ENCODE measurements at places on chromosomes 13 and 19. TPM values are rescaled to one million over a fixed set of nuclear protein-coding genes. Genes with fewer than 3 reads are reported as not detected.

The TECR gene
- 179 TPM for total RNA-seq

The ZNF773 gene
- total RNA-seq = 7.4 TPM

The TUBB4A gene
- 6.0 TPM for total RNA-seq

The ZNF880 gene
- total RNA-seq = 0.69 TPM

The KLHL26 gene
- 3.7 TPM for total RNA-seq

The ANGPTL8 gene
- total RNA-seq = not detected

The KIR3DL2 gene
- 0.06 TPM for total RNA-seq

The TICAM1 gene
- 10.3 TPM for total RNA-seq

The LYPD5 gene
- 0.39 TPM for total RNA-seq

The SLC1A6 gene
- not detected for total RNA-seq

The MLNR gene
- 0.47 TPM for total RNA-seq

The CEACAM5 gene
- total RNA-seq = 1.6 TPM

The FFAR2 gene
- total RNA-seq = not detected

The CFAP97D2 gene
- not detected for total RNA-seq

The GNA15 gene
- 0.15 TPM for total RNA-seq

The PLIN4 gene
- total RNA-seq = 0.10 TPM

The LILRB3 gene
- total RNA-seq = 0.17 TPM

The ZNF829 gene
- 0.40 TPM for total RNA-seq

The DPF1 gene
- total RNA-seq = 5.0 TPM

The ALG5 gene
- 36.5 TPM for total RNA-seq

The KBTBD6 gene
- total RNA-seq = 5.2 TPM

The DLEU7 gene
- not detected for total RNA-seq

All from A549 treated with Hydrocortisone at 1 μM for 4 hours (cell line).